ENCODE measurements at places on chromosomes 5 and 9.

DNA sequence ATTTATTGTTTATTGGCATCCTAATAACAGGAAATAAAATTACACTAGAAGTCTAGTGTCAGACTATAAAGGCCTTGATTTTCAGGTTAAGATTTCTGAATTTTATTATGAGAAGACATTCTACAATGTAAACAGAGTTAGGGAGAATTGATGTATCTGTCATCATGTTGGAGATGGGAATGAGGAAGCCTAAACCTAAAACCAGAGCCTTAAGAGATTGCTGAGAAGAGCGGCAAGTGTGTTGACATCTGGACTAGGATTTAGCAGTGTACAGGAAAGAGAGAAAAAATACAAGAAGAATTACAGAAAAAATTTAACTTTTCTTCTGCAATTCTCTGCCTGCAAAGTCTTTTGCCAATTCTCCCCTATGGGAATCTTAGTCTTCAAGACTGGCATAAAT, 525.5 kb downstream of the NR2F1-AS1 start:
- DNase-seq = no peak

DNA sequence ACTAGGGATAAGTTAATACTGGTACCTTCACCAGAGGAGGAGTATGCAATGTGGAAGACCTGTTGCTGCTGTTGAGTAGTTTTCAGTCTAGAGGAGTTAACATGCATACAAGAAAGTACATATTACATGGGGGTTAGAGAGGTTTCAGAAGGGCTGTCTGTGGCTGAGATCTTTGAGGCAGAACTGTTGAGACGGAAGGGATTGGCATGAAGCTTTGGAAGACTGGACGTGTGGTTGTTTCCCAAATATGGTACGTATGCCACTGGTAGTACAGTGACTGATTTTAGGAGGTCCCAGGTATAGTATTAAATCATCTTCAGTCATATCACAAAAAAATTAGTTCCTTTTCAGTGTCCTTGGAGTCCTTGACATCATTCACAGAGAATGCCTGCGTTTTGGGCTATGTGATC, 17.6 kb downstream of the TNFAIP8 start:
- DNase-seq = no peak

DNA sequence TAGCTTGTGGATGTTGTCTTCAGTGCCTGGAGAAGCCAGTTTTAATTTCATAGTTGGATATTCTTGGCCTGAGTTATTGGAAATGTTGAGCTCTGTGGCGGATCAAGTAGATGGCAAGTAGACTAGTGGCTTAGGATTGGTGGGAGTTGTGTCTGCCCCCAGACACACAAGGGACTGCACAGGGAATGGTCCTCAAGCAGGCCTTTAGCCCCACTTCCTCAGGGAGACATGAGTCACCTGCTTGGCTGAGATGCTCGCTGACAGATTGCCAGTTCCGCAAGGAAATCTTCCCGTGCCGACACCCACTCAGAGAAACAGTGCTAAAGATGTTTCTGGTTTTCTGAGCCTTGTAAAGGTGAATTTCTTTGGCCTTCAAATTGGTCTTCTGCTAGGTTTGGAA, 18.8 kb upstream of the CATSPER3 start:
- peak; percentile 40 for DNase-seq

DNA sequence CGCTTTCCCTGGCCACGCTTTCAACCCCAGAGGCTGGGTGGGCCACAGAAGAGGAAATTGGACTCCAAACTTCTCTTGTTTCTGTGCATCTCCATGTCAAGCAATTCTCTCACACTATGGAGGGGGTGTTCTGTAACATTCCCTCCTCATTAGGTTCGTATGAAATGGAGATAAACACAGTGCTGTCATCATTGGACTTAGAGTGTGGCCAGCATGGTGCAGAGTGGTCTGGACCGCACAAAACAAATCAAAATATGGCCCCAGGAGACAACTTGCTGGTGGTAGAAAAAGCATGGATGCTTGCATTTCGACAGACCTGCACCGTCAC, 655.2 kb downstream of the BNC2 start:
- no peak for DNase-seq

DNA sequence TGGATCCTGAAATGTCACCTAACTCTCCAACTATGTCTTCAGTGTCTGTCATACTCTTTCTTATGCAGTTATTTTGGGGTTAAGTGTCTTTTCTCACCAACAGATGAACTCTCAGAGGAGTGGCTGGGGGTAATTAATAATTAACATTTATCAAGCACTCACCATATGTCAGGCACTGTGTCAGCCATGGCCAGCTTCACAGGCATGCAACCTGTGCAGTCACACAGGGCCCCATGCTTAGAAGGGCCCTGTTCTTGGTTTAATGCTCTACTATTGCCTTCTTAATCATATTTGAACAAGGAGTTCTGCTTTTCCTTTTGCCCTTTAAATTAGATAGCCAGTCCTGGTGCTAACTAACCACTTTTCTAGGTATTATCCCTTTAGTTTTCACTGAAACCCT, 3.4 kb upstream of the GRPEL2 start:
- no peak for DNase-seq

GRCh38 chr5:45512521-45512920, 183.7 kb downstream of the HCN1 start:
- no peak for DNase-seq

GRCh38 chr9:98563212-98563907, 145.4 kb downstream of the GABBR2 start:
- DNase-seq = no peak

DNA sequence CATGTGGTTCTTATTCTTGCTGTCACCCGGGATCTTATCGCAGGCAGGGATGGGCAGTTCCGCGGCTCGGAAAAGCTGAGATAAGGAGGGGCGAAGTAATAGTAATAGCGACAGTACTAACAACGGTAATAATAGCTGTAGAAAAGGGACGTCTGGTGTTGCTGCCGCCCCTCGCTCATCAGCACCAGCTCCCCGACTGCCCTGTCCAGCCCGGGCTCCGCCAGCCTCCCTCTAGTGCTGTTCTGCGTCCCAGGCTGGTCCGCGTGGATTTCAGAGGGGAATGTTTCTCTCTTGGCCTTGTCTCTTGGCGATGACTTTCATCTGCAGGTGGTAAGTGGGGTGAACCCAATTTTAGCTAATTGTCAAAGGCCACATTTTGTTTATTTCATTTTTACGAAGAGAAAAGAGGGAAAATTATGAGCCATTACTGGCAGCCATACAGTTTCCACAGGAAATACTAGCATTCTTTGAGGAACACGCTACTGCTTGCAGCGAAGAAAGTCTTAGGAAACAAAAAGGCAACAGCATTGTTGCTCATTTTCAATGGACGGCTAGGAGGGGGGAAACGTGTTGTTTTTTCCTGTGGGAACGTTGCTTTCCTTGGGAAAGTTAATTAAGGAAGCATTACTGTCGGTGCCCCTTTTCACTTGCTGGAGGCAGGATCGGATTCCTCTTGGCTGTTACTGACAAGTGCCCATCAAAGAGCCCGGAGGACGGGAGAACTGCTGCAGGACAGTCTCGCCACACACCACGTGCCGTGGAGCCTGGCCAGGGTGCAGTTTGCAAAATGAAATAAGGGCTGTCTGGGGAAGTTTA, 762 bp downstream of the SNCAIP start:
- no peak for DNase-seq

- no peak for DNase-seq
Observed at GRCh38 chr5:66898241-66898995, 298.2 kb downstream of the CD180 start.

DNA sequence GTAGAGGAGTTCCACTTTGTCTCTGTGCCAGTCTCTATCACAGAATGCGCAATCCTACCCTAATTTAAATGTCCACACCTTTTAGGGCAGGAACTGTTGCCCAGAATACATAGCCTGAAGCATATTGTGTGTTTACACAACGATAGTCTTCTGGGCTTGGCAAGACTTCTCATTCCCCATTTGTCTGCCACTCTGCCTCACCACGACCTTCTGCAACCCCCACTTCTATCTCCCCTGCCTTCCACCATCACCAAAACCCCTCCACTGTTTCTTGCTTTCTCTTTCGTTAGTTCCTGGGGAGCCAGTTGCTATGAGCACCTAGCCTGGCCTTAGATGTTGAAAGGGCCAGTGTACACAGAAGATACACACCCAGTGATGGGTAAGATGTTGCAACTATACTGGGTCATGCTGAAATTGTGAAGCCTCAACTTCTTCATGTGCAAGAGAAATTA, 883 bp upstream of the RNF145 start:
- DNase-seq = peak; percentile 85

GRCh38 chr9:108296056-108296455, 559.7 kb downstream of the ACTL7B start:
- peak; percentile 57 for DNase-seq

GRCh38 chr5:41447650-41448510, 62.5 kb downstream of the PLCXD3 start:
- DNase-seq = no peak

Data from inflammatory macrophage treated with lipopolysaccharide for 4 hours (primary cell).